ENCODE measurements at places on chromosomes 1 and 21.
A peak's percentile ranks its signal among the peaks of the same experiment; 100 is the strongest.

DNA sequence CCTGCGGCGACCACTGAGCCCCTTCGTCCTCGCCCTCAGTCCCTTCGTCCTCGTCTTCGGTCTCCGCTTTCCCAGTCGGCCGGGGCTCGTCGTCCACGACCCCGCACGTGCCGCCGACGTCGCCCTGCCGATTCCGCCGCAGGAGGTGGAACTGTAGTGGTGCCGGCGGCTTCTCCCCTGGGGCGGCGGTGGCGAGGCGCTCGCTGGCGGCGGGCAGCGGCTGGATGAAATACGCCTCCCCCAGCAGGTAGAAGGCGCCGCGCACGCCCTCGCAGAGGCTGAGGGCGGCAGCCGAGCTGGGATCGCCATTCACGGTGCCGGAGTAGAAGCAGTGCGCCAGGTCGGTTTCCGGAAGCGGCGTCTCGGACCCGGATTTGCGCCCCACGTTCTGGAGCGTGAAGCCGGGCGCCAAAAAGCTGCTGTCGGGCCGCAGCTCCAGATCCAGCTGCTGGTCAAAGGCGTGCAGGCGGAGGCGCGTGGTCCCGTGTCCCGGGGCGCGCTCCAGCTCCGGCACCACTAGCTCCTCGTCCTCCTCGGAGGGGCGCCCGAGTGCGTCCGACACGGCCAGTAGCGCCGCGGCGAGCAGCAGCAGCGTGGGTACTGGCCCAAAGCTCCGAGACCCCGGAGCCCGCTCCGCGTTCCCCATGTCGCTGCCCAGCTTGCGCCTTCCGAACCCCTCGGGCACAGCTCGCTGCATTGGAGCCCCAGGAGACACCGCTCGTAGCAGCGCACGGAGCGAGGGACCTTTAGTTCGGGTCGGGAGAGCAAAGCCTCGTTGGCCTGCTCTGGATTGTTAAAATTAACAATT, 747 bp downstream of the ADAMTS1 start:
- DNase-seq = no peak

GRCh38 chr21:15455819-15456462, 273.8 kb upstream of the USP25 start:
- no peak for DNase-seq

GRCh38 chr1:242002510-242002909, 3.6 kb upstream of the MAP1LC3C start:
- no peak for DNase-seq

DNA sequence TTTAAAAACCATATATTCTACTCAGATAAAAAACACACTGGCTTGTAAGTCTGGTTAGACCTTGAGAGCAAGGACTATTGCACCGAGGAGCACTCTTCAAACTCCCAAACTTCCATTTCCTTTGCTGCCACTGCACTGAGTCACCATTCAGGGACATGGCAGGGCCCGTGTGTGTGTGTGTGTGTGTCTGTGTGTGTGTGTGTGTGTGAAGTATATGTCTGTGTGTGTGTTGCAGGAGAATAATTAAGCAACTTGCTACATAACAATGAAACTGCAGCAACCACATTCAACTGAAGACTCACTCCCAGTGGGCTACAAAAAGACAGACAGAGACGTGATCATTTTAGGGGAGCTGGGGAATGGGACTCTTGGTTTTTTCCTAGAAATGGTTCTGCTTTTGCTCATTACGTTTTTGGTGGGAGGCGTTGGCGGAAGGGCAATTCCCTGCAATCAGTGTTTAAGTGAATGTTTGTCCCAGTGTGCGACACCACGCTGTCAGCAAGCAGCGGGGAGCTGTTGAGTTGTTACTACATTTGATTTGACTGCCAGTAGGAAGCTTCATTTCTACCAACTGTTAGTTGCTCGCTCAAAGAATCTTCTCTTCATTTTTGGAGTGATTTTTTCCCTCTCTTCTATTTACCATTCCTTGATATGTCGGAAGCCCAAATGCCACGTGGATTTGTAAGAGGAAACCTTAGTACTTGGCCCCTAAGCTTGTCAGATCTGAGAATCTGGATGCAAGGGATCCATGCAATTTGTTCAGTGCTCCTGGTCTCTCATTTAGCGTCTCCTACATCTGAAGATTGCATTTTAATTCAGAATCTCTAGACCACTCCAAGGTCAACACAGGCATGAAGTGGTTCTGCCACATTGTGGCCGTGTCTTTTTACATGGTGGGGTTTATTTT, 36.1 kb downstream of the ESRRG start:
- DNase-seq = no peak

- no peak for DNase-seq
Measured at GRCh38 chr1:210198840-210199239, 33.8 kb upstream of the SERTAD4 start.

DNA sequence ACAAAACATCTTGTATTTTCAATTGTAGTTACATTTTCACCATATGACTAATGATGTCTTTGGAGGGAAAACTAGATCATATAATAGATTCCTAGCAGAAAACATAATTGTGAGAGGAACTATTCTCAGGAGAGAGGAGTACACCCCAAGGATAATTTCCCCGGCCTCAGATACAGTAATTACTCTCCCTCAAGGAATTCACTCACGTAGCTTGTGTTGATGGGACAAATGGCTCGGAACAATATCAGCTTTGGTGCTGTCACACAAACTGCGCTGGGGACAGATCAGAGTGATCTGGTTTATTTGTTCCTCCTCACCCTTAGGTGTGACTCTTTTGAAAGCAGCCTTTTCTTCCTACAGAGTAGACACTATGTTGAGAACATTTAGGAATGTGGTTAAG, 11.2 kb downstream of the ABCG1 start:
- DNase-seq = no peak

- DNase-seq = no peak
Measured at GRCh38 chr1:81912383-81912782, 111.6 kb downstream of the ADGRL2 start.

GRCh38 chr1:85473390-85473789, 8.4 kb upstream of the DDAH1 start:
- DNase-seq = no peak

- DNase-seq = no peak
Measured at GRCh38 chr1:116495535-116495934, 75.3 kb downstream of the CD58 start.

GRCh38 chr1:18384059-18384458, 96.7 kb upstream of the KLHDC7A start:
- DNase-seq = no peak

DNA sequence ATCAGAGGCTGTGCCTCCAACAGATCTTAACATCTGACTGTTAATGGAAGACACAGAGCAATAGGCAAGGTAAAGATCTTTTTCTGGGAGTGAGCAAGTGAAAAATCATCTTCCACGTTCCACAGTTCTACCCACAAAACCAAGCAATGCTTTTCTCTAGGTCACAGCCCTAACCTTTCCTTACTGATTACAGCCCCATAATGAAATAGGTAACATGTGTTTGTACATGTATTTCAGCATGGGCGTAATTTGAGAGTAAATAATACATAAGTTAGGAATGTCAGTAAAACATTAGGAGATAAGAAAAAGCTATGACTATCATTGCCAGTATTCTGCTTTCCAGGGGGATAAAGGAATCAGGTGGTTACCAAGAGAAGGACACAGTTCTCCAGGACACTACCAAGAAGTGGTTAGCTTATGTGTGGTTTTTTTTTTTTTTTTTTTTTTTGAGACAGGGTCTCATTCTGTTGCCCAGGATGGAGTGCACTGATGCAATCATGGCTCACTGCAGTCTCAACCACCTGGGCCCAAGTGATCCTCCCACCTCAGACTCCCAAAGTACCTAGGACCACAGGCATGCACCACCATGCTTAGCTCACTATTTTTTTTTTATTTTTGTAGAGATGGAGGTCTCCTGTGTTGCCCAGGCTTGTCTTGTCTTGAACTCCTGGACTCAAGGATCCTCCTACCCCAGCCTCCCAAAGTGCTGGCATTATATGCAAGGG, 72.0 kb downstream of the DAP3 start:
- DNase-seq = no peak

DNA sequence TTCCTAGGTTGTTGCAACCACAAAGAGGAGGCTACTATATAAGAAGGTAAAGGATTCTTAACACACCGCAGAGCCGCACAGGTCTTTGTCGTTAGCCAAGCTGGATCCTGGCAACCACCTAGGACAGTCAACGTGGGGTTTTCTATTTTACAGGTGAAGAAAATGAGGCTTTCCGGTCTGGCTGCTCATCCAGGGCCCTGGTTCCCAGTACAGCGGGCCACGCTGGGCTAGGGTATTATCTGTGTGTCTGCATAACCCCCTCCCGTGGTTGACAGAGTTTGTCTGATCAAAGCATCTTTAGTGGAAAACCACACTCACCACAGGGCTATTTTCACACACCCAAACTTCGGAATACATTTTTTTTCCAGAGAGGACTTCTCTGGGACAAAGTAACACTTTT, 39.0 kb upstream of the PDE9A start:
- peak; percentile 23 for DNase-seq

DNA sequence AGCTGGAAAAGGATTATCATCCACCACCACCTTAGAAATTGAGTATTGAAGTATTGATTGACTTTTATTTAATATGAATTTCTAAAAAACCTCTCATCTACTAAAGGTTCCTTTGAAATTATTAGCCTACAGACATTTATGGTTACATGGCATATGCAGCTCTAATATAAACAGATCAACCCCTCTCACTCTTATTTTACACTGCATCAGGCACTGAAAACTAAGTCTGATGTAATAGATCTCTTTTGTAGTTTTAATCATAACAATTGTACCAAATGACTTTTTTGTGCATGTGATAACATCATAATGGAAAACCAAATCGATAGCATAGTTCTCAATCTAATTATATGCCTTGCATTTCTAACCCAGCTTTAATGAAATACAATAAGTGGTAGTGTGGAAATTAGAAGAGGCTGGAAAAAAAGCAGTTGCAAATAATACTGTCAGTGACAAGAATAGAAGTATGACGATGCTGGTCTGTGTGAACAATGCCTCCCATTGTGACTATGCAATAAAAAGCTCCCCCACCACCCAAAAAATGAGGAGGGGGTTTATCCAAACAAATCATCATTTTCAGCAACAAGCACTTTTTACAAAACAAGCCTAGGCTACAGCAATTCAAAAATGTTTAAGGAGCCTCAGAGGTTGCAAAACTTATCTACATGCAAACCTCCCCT, 426.5 kb upstream of the NFIA start:
- DNase-seq = no peak

- DNase-seq = no peak
Measured at GRCh38 chr1:222904451-222904850, 89.6 kb downstream of the DISP1 start.

- no peak for DNase-seq
Measured at GRCh38 chr1:34800214-34800613, 7.4 kb downstream of the GJA4 start.

- no peak for DNase-seq
Measured at GRCh38 chr1:29590583-29591565, 354.6 kb downstream of the PTPRU start.

- DNase-seq = peak; percentile 28
Measured at GRCh38 chr1:15696956-15697521, 12.9 kb downstream of the PLEKHM2 start.

- DNase-seq = peak; percentile 34
Measured at GRCh38 chr21:14523234-14523633, 22.9 kb downstream of the SAMSN1 start.

DNA sequence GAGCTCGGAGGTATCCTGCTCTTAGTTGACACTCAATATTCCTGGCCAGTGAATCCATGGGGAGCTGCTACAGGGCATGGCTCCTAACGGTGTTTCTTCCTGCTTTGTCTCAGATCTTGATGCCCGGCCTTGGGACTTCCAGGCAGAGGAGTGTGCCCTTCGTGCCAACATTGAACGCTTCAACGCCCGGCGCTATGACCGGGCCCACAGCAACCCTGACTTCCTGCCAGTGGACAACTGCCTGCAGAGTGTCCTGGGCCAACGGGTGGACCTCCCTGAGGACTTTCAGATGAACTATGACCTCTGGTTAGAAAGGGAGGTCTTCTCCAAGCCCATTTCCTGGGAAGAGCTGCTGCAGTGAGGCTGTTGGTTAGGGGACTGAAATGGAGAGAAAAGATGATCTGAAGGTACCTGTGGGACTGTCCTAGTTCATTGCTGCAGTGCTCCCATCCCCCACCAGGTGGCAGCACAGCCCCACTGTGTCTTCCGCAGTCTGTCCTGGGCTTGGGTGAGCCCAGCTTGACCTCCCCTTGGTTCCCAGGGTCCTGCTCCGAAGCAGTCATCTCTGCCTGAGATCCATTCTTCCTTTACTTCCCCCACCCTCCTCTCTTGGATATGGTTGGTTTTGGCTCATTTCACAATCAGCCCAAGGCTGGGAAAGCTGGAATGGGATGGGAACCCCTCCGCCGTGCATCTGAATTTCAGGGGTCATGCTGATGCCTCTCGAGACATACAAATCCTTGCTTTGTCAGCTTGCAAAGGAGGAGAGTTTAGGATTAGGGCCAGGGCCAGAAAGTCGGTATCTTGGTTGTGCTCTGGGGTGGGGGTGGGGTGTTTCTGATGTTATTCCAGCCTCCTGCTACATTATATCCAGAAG, 16.7 kb downstream of the ALX3 start:
- DNase-seq = peak; percentile 76

DNA sequence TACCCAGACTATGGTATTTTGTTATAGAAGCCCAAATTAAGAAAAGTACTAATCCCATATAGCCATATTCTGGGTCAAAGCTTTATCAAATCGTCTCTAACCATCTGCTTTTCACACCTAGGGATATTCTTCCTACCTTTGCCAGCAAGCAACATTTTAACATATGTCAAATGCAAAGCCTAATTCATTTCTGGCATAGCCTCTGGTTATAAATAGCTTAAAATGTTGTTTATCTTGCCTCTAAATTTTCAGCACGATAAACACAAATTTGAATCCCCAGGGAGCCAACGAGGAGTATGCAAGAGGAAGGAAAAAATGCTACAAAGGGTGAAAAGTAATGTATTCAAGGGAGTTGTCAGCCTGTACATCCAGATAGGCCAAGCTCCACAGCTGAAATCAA, 357.2 kb downstream of the KCNH1 start:
- no peak for DNase-seq

- DNase-seq = peak; percentile 42
Measured at GRCh38 chr1:15153842-15154479, 414 bp downstream of the TMEM51 start.

- no peak for DNase-seq
Measured at GRCh38 chr1:220828179-220828490, 41.4 kb downstream of the MTARC1 start.

DNA sequence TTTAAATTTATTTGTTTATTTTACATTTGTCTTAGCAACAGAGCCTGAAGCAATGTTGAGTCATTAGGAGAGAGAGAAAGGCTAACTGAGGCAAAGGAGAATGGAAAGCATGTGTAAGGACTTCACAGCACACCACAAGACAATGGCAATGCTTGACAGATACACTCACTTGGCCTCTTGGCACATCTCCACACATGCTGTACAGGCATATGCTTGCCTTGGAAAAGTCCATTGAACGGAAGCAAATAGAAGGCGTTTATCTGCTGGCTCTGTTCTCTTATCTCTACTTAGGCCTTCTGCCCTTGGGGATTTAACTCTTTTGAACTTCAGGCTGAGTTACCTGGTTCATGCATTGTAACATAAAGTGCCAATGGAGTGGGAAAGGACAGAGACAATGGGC, 262.2 kb upstream of the POU3F1 start:
- DNase-seq = no peak

DNA sequence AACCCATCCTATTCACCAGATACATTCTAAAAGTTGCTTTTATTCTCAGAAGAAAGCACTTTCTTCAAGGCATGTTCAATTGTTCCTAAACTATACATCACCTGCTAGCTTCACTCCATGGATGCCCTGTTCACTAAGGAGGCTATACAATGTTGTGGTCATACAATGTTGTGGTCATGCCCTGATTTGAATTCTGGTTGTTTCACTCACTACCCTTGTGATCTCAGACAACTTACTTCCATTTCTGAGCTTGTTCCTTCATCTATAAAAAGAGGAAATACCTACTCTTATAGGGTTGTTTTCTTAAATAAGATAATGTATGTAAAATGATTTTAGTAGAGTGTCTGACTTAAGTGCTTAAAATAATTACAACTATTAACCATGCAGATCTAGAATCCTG, 19.7 kb downstream of the EDEM3 start:
- no peak for DNase-seq
